Head of caudate nucleus (tissue), 42 donors: ENCODE measurements at places on chromosomes 2 and 18.

DNA sequence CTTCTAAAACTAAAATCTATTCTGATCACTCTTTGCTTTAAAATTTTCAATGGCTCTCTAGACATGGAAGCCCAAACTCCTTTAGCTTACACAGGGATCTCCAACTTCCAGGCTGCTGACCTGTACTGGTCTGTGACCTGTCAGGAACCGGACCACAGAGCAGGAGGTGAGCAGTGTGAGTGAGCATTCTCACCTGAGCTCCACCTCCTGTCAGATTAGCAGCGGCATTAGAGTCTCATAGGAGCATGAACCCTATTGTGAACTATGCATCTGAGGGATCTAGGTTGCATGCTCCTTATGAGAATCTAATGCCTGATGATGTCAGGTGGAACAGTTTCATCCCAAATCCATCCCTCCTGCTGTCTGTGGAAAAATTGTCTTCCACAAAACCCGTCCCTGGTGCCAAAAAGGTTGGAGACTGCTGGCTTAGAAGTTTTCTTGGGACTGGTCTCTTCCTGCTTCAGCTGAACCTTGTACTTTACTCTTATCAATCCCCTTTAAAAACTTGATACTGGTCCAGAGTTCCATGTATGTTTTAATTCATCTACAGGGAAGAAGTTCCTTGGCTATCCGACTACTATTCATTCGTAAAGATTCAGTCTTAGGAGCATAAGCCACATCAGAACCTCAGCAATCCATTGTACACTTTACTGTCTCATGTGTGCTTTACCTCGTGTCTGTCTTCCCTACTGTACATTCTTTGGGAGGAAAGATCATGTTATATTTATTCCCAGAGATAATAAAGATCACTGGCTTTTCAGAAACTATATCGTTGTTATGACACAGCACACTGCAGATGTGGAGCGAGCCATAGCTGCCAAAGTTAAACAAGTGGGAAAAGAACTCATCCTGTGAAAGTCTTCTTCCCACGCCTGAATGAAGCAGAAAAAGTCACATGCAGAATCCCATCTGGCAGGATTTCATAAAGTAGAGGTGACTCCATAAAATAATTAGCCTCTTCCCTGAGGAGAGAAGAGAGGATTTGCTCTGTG, 183.8 kb downstream of the LRATD1 start:
- DNase-seq = no peak

DNA sequence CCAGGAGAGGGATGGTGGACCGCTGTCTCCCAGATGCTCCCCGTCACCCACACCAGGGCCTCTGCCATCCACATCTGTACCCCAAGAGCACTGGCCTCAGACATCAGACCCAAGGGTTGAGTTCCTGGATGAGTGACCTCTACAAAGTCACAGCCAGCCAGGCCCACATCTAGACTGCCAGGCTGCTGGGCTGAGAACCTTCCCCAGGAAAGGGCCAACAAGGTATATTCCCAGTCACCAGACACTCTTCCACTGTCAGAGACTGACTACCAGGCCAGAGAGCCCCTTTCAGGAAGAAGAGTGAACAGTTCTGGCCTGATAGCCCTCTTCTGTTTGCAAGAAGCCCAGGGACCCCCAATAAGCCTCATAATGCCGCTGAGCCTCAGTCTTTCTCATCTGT, 44.3 kb downstream of the C1QL2 start:
- no peak for DNase-seq

DNA sequence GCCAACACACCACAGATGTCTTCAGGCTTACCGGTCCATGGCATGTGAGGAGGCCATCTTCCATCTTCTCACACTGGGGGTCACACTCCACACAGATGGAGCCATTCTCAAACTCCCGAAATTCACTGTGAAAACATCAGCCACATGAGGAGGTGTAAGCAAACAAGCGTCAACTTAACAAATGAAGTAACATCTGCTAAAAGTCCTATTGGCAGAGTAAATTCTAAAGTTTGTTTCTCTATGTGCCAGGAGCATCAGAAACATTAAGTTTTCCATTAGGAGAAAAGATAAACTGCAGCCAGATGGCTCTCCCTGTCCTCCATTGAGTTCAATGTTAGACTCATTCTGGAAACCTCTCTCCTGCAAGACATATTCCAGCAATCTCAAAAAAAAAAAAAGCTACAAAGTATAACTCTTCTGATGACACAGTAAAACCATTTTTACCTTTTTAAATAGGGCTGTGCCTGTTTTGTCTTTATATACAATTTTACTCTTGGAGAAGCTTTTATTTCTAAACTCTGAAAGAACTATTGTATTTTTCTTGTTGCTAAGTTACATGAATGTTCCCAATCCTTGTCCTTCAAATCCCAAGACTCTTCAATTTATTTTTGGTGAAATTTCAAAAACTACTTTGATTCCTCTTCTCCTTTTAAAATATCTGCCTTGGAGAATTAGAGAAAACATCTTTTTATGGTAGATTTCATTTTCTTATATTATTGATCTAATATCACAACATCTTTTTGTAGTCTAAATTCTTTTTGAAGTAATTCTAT, 865.3 kb downstream of the ERBB4 start:
- no peak for DNase-seq

DNA sequence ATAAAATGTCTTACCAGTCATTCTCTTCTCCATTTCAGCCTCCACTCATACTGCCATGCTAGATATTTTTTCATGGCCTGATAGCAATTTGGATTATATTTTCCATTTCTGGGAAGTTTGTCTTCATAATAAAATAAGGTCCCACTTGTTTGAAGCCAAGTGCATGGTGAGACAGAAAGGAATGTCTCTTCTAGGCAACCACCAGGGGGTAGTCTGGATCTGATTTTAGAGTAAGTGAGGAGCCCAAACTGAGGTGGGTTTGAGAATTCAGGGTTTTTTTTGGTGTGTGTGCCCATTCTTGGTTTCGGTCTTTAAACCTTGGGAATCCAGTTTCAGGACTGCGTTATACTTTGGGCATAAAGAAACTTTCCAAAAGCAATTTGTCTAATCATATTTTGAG, 315.5 kb downstream of the RPRM start:
- no peak for DNase-seq

DNA sequence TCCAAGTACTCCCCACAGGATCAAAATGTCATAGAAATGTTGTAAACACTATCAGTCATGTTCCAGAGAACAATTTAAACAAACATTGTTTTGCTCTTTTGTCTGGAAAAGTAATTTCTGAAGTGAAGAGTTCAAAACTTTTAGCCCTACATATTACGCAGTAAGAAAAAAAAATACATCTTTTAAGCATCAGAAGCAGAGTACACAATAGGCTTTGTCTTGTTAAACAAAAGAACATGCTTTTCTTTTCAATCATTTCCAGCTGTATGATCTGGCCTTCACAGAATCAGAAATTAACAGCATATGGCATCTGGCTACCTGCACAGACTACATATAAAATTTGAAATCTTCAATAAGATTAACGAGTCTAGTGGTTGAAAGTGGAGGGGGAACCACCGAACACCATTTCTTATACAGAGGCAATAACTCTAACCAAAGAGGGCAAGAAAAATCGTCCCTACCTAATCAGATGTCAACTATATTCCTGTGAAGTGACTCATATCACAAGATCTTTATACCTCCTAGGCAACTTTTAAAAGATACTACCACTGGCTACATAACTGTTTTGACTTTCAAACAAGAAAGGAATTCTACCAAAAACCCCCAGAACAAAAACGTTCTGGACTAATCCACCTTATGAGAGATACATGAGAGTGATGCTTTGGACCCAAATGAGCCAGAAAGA, 149.3 kb downstream of the EXOC6B start:
- no peak for DNase-seq

DNA sequence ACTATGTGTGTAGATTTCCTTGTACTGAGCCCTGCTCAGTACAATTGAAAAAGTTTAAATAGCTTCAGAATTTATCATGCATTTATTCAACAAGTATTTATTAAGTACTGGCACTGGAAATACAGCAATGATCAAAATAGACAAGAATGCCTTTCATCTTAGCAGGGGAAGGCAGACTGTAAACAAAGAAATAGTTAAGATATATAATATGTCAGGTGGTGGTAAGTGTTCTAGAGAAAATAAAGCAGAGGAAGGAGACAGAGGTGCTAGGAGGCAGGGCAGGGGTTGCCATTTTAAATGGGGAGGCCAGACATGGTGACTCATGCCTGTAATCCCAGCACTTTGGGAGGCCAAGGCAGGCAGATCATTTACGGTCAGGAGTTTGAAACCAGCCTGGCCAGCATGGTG, 13.6 kb upstream of the LIPG start:
- DNase-seq = no peak

DNA sequence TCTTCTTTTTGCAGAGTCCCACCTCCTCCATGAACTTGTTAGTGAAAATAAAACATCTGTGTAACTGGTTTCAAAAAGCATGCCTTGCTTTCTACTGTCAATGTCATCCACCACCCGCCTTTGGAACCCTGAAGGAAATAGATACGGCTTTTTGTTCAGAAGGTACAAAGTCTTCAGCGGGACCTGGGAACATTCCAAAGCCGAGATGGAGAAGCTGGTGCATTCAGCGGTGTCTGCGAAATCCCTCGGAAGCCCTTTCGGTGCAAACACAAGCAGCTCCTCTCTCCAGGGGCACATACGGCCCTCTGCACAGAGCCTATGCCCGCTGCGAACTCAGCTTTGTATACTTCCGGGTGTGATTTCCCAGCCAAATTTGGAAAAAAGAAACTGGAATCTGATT, 555.8 kb upstream of the SALL3 start:
- DNase-seq = no peak

DNA sequence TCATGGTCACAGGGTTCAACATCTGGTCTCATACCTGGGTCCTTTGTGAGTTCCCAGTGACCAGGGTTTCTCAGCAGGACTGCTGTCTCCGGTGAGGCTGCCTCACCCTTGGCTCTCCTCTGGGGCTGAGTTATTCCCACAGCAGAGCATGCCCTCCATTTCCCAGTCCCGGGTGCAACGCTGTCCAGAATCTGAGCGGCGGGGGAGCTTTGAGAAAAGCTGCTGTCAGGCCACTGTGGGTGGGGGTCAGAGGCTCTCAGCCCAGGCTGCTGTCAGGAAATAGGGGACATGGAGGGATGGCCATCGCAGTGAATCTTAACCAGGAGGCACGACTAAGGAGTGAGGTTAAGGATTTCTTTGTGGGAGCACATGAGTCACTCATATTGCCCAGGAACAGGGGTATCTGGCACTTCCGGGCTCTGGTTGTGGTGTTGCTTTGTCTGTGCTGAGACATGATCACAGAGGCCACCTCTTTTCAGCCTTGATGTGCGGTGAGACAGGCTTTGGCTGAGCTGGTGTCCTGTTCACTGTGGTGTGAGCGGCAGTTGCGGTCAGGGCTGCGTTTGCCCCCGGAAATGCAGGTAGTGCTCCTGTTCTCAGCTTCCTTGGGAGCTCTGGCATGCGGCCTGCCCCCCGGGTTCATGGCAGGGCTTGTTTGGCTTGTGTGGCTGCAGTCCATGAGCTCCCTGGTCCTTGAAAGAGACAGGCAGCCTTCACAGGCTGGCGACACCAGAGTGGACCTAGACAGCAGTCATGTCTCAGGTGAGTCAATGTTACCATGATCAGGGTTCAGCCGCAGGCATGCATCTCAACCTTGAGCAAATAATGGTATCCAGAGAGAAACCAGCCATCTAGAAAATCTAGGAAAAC, 310.7 kb upstream of the MYT1L start:
- no peak for DNase-seq
